ENCODE measurements at places on chromosomes 16 and 17.
A peak's percentile ranks its signal among the peaks of the same experiment; 100 is the strongest.

DNA sequence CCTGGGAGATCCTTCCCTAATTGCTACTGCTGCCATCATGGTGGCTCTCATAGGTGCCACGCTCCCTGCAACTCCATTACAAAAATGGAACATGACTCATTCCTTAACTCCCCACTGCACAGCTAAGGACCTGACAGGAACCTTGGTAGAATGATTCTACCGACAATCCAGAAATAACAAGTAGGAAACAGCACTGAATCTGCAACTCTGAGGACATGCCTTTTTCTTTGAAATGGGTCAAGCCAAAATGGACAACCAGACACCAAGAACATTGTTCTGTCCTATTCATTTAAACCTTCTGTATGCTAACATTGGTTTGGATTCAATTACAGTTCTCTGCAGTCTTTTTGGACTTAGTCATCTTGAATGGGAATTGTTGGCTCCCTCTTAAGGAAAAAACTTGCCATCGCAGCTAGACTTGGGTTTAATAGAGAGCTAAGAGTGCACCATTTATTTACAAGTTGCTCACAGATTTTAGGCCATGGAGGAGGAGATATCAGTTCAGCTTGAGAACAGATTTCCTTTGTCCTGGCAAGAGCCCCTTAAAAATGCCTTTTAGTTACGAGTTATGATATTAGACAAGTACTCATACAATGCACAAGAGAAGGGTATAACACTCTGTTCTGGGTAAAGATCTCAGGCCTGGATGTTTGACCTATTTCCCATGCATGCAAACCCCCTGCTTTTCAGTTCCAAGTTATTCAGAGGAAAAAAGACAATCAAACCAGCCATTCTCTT, 20.9 kb upstream of the NSRP1 start:
- DNase-seq = peak; percentile 85

- no peak for DNase-seq
Measured at GRCh38 chr17:61203671-61204131, 195.9 kb upstream of the TBX2 start.

DNA sequence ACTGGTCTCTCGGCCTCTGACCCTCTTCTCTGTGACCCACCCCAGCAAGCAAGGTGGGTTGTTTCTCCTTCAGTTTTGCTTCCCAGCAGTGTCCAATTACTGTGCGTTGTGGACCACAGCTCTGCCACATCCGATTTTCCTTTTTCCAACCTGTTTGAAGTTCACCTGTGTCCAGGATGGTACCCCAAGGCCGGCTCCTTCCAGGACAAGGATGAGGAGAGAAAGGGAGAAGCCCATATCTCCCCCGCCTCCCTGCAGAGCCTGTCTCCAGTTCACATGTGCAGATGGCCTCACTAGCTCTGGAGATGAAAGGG, 13.5 kb downstream of the NMRAL1 start:
- no peak for DNase-seq

DNA sequence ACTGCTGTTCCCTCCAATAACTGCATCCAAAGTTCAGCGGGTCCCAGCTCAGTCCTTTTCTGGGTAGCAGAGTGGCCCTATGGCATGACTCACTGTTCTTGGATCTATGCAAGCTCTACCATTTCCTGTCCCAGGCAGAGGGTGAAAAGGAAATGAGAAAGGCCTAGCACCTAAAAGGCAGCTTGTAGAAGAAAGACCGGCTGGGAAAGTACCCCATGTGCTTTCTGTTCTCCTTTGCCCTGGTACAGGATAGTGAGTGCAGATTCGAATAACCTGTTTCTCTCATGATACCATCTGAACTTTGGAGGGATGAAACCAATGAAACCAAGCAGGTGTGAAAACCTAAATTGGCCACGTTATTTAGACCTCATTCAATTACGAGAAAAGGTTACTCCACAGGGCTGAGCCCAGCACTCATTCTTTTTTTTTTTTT, 12.7 kb upstream of the HASPIN start:
- DNase-seq = peak; percentile 26

DNA sequence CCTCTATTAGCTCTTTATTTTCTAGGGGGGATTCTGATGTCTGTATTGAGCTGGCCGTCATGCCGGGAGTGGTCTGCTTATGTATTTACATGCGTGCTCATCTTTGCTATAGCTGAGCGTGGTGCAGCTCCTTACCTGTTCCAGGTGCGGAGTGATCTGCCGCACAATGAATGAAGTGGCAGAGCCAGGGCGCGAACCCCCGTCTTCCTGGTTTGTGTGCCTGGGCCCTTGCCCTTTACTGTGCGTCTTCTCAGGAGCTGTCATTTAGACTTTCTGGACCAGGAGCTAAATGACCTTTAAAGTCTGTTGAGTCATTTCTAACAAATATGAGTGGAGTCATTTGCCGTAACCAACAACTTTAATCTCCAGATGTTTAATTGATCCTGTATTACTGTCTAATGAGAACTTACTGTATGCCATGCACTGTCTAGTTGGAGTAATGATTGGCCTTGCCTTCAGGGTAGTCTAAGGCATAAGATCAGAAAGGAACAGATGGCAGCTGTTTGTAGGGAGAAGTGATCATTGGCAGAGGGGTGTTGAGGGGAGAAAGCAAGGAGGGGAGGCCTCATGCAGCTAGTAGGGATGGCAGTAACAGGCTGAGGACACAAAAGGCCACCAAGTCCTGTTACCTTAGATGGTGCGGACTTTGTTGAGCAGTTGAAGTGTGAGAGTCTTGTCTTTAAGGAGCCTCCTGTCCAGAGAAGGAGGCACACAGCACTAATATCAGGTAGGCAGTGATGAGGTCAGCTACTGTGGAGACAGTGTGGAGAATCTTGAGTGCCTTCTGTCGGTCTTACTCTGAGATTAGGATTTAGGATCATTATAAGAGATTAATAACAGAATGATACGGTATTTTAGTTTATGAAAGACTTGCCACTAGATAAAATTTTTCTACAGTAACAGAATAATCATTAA, 53.9 kb downstream of the USP10 start:
- no peak for DNase-seq

GRCh38 chr17:75891022-75891604, 5.6 kb downstream of the TRIM65 start:
- no peak for DNase-seq

DNA sequence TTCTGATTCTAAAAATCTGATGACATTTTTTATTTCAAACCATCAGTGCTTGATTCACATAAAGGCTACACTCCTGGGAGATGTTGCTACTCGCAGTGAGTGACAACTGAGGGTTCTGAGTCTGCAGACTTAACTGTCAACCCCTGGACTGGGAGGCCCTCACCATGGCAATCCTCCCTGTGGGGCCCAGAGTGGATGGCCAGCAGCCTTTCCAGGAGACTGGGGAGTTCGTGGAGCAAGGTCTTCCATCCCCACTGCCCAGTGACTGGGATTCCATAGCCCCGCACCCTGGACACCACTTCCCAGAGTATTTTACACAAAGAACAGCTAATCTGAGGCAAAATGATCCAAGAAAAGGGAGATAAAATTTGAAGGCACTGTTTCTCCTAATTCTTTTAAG, 59.3 kb downstream of the CREBBP start:
- DNase-seq = no peak

DNA sequence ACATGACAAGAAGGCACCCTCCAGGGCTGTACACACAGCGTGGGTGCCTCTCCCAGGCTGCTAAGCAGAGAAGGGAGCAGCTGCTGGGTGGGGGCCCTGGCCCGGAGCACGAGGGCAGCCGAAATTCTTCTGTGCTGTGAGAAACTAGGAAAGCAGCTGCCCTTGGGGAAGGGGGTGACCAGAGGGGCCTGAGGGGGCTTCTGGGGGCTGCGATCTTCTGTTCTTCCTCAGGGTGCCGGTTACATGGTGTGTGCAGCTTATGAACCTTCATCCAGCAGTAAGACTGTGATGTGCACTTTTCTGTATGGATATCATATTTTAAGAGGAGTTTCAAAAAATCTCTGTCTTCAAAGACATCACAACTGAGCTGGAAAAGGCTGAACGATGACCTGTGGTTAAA, 43.2 kb upstream of the METRNL start:
- DNase-seq = no peak

DNA sequence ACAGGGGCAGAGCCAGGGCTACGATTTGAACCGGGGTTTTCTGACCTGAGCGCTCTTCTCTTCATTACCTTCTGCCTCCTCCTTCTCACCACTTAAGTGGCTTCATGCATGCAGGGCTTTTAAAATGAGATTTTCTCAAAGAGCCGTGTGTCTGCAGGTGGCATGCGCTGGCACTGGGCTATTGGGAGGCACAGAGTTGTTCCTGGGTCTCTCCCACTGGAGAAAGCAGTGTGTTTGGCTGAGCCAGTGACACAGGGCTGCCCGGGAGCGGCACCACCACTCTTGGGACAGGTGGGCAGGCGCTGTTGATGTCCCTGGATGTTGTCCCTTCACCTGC, 218.8 kb upstream of the CHMP6 start:
- DNase-seq = no peak

DNA sequence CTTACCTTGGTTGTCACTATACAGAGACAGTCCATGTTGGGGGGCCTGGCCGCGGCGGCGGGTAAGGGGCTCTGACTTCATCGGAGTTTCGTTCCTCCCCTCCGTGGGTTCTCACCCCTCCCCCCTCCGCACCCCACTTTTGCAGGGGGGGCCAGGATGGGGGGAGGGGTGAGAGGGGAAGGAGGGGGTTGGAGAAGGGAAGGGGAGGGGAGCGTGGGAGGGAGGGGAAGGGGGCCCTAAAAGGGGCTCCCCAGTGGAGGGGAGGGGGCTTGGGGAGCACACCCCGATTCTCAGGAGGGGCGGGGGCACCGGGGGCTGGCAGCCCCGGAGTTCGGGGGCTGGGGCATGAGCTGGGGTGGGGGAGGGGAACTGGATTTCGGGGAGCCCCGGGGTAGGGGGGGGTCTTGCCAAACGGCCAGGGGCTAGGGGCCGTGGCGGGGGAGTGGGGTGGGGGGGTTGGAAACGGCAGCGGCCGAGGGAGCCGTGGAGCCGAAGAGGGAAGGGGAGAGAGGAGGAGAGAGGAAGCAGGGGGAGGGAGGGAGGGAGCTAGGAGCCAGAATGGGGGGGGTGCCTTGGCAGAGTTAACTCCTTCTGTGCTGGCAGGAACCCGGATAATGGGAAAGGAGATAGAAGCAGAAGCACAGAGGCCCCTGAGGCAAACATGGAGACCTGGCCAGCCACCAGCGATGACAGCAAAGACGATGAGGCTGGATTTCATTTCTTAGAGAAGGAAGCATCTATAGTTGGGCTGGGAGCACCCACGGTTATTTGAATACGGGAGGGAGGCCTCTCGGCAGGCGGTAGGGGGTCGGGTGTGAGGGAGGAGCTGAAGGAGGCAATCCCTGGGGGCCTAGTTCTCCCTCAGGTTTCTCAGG, 2.3 kb downstream of the DLG4 start:
- peak; percentile 78 for DNase-seq

GRCh38 chr16:86038926-86039310, 140.0 kb downstream of the IRF8 start:
- no peak for DNase-seq

- peak; percentile 56 for DNase-seq
Measured at GRCh38 chr16:85370881-85371651, 242.1 kb upstream of the GSE1 start.

DNA sequence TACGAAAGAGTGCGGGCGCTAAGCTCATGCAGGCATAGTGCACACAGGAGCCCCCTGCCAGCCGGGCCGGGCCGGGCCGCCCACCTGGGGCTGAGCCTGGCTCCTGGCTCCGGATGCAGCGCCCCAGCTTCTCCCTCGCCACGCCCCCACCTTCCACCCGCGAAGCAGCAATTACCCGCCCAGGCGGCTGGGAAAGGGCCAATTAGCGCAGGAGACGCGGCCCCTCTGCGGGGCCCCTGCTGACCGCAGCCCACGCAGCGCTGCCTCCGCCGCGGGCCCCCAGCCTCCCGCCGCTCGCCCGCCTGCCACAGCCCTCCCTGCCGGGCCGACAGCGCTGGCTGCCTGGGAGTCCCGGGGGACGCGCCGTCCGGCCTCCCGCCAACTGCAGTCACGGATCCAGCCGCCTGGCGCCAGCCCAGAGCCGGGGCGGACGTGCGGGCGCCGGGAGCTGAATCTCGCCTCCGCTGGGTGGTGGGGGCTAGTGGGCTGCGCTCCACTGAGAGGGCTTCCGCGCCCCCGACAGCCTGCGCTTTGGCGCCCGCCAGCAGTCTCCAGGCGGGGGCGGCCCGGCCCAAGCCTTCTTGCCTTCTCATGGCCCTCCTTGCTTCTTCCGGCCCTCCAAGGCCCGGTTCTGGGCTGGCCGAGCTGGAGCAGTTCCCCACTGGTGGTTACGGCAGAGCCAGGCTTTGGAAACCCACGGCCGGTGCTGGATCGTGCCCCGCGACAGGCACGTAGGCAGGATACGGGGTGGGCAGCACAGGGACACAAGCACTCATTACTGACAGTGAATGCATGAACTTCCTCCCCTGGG, 14.9 kb upstream of the CBFB start:
- DNase-seq = peak; percentile 68

GRCh38 chr17:36066365-36066985, 2.4 kb downstream of the CCL18 start:
- DNase-seq = no peak

DNA sequence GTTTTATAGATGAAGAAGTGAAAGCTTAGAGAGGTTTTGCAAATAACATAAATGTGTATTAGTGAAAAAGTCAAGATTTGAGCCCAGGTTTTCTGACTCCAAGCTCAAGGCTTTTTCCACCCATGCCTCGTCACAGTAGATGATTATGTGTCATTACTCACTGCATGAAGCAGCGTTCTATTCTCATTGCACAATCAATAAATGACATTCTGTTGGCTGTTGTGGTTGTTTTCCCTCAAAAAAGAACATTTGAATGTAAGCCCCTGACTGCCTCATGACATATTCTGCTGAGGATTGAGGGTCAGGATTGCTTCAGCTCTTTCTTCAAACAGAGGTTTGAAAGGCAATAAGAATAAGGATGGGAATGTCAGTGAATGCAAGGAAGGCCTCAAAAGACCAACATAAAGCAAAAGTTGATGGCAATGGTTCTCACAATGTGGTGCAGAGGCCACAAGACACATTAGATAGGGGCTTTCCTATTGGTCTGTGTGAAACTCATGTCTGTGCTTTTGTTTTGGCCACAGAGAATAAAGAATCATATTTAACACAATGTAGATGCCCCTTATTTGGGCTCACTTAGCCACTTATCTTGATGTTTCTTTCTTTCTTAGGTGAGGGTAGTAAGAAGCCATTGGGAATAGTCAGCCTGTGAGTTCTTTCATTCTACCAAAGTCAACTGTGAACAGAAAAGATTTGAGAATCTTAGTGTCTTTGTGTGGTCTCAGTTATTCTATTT, 5.4 kb upstream of the MMD start:
- peak; percentile 52 for DNase-seq

GRCh38 chr16:24349320-24349719, 93.2 kb downstream of the CACNG3 start:
- DNase-seq = no peak

DNA sequence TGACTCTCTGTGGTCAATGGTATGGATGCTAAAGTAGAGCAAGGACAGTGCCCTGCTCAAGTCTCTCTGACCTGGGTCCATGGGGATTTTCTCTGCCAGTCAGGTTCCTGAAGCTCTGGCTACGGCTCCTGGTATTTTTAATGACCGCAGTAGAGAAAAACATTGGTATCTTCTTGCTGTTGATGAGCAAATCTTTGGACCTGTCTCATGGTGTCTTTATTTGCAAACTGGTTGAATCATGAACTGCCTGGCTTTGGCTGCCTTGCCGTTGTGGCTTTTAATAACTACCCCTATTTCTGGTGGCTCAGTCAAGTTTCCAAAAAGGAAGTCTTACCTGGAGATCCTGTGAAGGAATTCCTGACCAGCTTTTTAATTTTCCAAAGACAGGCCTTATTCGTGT, 8.7 kb downstream of the FAM234A start:
- no peak for DNase-seq

- no peak for DNase-seq
Measured at GRCh38 chr16:84740596-84741116, 40.9 kb downstream of the USP10 start.

GRCh38 chr16:13305019-13305755, 403.8 kb downstream of the SHISA9 start:
- no peak for DNase-seq

GRCh38 chr16:15653227-15653626, 3.2 kb downstream of the NDE1 start:
- peak; percentile 89 for DNase-seq

Measured in fibroblast of the aortic adventitia (primary cell).